ENCODE measurements at places on chromosomes 12 and 14.

DNA sequence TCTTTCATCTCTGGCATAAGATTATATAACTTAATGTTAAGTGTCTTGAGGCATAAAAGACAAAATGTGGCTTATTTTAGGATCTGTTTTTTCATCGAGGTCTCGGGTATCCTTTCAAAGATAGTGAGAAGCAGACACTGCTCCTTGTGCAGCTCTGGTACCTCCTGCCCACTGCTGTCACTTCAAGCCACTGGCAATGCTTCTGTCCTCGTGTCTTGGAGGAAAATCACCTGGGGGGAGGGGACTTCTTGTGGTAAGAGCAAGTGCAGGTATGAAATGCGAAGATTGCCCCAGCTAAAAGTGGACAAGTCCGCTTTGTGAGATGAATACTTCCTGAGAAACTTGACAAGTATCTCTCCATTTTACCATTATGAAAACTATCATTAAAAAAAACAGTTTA is 37.8 kb upstream of the DYNC1H1 start:
- no peak for DNase-seq

DNA sequence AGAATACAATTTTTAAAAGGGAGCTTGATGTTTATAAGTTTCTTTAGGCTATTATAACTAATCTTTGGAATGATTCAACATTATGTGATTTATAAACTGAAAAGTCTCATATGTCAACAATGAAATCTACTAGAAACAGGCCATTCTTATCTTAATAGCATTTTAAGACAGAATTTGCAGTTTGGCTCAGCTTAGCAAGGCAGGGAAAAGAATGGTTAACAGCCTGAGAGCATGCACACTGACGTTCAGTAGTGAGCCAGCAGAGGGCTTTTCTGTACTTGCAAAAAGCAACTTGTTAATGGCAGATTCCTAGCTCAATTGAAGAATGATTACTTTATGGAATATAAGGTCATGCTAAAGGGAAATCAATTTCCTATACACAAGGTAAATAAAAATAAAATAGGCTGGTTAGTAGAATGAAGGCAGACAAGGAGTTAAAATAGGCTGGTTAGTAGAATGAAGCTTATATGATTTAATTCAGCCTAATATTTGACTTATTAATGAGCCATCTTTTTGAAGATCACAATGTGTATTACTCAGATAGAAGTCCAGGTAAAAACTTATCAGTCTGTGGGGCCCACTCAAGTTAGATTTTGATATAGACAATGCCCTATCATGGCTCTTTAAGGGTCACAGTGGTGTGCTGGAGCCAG is 95.9 kb downstream of the OTOGL start:
- no peak for DNase-seq

DNA sequence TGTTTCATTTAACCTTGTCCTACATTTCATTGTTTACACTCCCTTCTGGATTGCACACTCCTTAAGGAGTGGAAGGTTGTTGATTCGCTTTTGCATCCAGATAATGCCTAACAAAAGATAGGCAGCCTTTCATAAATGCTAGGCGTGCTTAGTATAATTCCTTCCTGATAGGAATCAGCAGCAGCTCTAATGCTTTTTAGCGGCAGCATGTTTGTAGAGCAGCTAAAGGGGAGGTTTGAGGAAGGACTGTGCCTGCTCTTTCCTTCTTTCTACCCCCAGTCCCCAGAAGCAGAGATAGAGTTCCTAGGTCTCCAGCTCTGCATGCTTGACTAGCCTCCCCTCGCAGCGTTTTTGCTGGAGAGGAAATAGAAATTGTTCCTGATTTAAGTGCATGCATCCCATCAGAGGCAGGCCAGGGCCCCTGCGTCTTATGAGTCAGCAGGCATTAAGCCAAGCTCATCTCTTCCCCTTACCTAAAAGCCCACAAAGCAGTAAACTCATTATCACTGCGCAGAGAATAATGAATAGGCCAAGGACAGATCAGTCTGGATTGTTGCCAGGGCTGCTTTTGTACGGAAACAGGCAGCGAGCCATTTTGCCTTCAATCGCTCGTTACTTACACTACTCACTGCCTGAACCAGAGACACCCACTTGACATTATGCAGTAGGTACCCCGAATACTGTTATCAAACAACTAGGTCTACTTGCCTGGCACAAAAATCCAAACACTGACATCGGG is 14.0 kb upstream of the TBPL2 start:
- no peak for DNase-seq

DNA sequence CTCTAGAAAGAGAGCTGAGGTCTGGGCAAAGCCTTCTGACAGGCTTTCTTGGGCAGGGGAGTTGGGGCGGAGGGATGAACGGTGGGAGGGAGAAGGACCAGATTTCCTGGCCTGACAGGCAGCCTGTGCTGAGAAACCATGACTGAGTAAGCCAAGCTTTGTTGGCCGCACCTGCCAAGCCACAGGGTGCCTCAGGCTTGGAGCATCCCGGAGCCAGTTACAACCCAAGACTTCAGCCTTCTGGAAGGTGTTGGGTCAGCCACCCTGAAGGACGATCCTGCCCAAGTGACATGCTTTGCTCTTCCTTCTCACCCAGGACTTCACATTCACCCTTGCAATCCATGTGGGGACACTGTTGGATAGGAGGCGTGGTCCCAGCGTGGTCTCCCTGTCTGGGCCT is 21.0 kb upstream of the AQP2 start:
- no peak for DNase-seq

DNA sequence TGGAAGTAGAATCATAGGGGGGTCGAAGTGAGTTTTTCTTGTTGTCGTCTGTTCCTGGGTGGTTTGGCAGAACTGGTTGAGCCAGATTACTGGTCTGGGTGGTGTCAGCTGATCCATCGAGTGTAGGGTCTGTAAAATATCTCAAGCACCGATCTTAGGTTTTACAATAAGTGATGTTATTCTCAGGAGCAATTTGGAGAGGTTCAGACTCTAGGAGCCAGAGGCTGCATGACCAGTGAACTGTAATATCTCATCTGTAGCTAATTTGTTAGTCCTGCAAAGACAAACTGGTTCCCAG is 9.7 kb upstream of the SERPINA1 start:
- DNase-seq: no peak

- no peak for DNase-seq
These were observed 95.5 kb upstream of the FAR2 start for GRCh38 chr12:29053567-29053966.

- no peak for DNase-seq
These were observed 546.5 kb upstream of the MIS18BP1 start for GRCh38 chr14:45799511-45799910.

All from smooth muscle cell of the brain vasculature (primary cell).